Mammary microvascular endothelial cell (primary cell): ENCODE measurements at places on chromosomes 4 and X. TPM values are rescaled to one million over a fixed set of nuclear protein-coding genes. Genes with fewer than 3 reads are reported as not detected.

Gene UCHL1
- total RNA-seq, result 349 and 373 TPM in 2 replicates

Gene PABPC5
- 0.44 and 0.47 TPM in 2 replicates for total RNA-seq

Gene SH3D19
- 64.3 and 70.1 TPM in 2 replicates for total RNA-seq

Gene SYNPO2
- total RNA-seq, result 0.27 and 0.30 TPM in 2 replicates

Gene TEC
- total RNA-seq, result 0.84 and 0.93 TPM in 2 replicates

Gene DMP1
- not detected in 2 replicates for total RNA-seq

Gene MSL3
- 37.1 and 42.2 TPM in 2 replicates for total RNA-seq

Gene RADX
- 0.20 and 0.33 TPM in 2 replicates for total RNA-seq

Gene DUSP21
- not detected in 2 replicates for total RNA-seq
